ENCODE measurements at places on chromosomes 11 and 22. TPM values are rescaled to one million over a fixed set of nuclear protein-coding genes. Genes with fewer than 3 reads are reported as not detected.

- no peak for DNase-seq
Measured at GRCh38 chr11:33885338-33886005, 6.4 kb downstream of the LMO2 start.

GRCh38 chr11:1201395-1202153 lies 21.3 kb upstream of the MUC5B start:
- no peak for DNase-seq

DNA sequence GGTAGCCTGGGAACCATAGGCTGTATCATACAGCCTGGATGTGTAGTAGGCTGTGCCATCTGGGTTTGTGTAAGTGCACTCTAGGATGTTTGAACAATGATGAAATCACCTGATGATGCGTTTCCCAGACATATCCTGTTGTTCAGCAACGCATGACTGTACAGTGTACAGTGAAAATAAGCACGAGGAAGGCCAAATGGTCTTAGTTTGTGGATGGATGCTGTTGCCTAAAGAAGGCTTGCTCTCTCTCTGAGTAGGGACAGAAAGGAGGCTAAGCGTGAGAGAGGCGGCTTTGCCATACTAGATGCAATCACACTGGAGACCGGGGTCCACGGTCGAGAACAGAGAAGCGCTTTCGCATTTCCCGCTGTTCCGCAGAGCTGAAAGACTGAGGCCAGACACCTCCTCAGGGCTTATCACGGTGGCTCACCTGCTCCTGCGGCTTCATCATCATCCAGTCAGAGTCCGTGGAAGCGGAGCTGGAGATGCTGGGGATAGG lies 27.6 kb upstream of the APLP2 start:
- DNase-seq = no peak

DNA sequence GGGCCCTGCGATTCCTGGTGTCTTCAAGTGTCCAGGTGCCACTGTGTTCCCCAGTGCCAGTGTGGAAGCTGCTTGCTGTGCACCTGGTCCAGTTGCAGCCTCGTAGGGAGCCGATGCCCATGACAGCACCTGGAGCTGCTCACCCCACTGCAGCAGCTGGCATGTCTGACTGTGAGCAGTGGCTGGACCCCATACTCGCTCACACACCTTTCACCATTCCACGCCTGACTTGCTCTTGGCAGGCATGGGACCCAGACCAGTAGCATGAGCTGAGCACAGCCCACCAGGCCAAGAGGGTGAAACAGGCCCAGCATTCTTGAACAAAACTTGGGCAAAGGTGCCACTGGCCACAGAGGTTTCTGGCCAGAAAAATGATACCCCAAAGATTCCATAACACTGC lies 124.5 kb upstream of the THY1 start:
- no peak for DNase-seq

- DNase-seq = no peak
Measured at GRCh38 chr22:29734406-29734805, 14.6 kb downstream of the CABP7 start.

- peak; percentile 43 for DNase-seq
Measured at GRCh38 chr22:30396871-30397655, at the start of gene SEC14L2. TSS of gene SEC14L2 (plus strand) at chr22:30397018. CDS start at chr22:30397117, 99 bp downstream.

GRCh38 chr22:41690476-41690875 lies 1.8 kb upstream of the SNU13 start:
- no peak for DNase-seq

DNA sequence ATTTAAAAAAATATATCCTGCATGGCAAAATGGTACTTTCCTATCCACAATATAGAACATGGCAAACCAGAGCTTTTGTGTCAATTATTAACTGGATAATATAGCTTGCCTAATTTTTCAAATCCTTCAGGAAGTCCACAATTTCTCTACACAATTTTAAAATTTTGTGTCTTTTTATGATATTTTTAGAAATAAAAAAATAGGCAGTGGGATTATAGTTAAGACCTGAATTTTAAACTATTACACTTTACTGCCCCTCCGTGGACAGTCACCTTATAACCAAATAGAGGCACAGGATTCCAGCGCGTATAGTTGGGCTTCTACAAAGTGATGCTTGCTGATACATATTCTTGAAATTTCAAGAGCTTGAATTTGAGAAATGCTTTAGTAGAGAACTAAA lies 2.1 kb upstream of the DMC1 start:
- peak; percentile 24 for DNase-seq

DNA sequence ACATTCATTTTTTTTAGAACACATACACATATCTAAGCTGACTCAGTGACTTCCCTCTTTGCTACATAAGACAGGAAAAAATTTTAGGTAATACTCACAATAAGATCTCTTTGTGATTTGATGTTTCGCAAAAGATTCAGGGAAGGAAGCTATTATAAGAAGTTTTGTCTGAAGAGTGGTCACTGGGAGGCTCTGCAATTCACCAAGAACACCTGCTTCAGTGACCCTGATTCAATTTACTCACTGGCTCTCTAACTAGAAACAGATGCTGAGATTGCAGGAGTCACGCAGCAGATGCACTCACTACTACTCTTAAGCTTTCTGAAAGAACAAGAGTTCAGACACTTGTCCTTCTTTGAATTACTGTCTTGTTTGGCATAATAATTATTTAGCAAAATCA lies 193.6 kb upstream of the DDI1 start:
- no peak for DNase-seq

GRCh38 chr11:117572671-117573070 lies 224.3 kb downstream of the DSCAML1 start:
- DNase-seq = no peak

DNA sequence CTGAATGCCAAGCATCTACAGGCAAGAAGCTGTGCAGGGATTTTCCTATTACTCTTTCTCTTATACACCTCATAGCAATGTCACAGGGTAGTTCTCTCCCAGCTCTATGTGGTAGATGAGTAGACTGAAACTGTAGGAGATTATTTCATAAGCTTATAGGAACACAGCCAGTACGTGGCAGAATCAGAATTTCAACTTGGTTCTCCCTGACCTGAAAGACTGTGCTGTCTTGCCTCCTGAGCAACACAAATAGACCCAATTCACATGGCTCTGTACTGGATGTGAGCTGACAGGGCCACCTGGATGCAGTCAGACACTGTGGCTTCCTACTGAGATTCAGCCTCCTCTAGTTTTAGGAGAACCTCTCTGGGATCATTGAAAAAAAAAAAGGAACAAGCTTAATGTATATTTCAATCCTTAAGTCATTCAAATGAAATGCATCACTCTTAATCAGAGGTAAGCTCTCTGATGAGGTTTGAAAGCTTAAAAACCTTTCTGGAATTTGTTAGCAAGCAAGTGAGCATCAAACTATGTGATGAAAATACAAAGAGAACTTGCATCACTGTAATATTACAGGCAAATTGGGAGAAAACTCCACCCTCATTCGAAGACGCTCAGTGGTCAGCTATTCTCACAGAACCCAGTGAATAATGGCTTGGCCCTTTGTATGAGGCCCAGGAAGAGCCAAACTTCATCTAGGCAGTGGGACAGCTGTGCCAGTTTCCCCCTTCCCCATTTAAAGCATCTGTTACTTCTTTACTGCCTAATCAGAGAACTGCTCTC lies 1039.3 kb downstream of the NTM start:
- no peak for DNase-seq

DNA sequence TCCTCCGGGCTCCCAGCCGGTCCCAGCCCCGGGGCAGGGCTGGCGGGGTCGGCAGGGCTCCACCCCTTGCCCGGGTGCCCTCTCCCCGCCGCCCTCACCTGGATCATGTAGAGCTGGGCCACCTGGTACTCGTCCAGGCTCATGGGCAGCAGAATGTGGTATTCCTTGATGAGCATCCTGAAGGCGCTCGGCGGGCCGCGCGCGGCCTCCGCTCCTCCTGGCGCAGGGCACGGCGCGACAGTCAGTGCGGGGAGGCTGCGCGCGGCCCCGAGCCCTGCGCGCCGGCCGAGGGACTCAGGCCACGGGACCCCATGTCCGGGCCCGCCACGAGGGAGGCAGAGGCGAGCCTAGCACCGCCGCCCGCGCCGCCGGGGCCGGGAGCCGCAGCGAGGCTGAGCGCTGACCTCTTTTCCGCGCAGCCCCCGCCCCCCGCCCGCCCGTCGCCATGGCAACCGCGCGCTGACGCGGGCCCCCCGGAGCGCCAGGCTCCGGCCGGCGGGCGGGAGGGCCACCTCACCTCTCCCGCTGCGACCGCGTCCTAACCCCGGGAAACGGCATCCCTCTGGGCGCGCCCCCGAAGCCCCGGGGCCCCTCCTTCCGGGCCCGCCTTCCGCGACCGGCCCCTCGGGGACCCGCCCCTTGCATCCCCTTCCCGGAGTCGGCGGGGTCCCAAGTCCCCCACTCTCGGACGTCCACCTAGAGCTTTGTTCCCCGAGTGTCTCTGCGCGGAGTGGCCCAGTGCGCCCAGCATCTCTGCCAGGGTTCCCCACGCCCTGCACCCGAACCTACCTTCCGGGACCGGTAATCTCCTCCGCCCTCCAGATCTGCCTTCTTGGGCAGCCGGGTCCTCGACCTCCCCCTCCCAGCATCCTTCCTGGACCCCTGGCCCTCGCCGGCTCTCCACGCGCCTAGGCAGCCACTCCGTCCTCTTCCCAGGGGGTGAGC lies 886 bp downstream of the PITPNM1 start:
- DNase-seq = no peak

- DNase-seq = no peak
Measured at GRCh38 chr11:120061761-120062560, 76.0 kb downstream of the TRIM29 start.

DNA sequence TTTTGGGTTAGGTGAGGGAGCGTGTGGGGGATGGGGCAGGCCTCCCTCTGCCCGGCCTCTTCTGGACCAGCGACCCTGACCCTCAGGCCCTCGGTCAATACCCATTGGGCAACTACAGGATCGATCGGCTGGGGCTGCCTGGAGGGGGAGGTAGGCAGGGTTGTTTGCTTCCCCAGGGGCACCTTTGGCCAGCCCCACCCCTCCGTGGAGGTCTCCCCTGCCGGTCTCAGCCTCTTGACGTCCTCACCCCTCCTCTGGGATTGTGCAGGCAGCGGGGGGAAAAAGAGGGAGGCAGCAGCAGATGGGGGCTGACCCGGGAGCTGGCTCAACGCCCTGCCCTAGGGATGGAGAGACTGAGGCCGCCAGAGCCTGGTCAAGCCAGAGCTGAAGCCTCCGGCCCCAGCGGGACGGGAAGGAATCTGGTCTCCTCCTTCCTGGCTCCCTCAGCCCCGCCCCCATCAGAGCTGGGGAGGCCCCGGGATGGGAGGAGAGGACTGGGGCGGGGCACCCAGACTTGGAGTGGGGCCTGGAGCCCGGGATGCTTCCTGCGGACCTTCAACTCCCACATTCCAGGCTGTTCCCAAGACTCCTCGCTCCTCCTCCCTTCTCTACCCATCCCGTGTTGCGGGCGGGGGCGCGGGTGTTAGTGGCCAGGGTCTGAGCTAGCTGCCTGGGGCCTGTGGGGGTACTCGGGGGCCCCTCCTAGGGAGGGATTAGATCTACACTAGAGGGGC lies 14.4 kb upstream of the CDC42EP1 start:
- DNase-seq = no peak

- DNase-seq = no peak
Measured at GRCh38 chr11:121887976-121888557, 227.9 kb downstream of the BLID start.

DNA sequence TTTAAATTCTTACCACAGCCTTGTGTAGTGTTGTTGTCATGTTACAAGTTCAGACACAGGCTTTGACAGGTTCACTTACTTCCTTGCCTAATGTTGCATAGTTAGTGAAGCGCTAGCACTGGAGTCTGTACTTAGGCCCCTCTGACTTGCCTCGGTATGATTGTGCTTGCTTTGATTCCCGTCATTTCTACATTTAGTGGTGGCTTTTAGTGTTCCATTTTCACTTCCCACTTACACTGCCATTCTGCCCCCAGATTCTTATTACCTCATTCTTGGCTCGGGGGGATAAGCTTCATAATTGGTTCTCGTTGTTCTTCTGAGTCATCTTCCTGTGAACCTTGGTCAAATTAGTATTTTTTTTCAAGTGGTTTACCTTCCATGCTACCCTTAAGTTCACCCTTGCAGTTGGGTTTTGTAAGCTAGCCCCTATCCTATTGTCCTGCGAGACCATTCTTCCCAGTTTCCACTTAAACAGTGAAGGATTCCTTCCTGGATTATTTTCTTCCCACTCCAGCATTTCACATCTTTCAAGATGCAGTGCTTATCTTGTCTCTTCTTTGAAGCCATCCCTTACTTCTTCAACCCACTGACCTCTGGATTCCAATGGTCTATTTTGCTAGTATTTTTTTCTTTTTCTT lies 68.7 kb downstream of the DDX10 start:
- DNase-seq = no peak

DNA sequence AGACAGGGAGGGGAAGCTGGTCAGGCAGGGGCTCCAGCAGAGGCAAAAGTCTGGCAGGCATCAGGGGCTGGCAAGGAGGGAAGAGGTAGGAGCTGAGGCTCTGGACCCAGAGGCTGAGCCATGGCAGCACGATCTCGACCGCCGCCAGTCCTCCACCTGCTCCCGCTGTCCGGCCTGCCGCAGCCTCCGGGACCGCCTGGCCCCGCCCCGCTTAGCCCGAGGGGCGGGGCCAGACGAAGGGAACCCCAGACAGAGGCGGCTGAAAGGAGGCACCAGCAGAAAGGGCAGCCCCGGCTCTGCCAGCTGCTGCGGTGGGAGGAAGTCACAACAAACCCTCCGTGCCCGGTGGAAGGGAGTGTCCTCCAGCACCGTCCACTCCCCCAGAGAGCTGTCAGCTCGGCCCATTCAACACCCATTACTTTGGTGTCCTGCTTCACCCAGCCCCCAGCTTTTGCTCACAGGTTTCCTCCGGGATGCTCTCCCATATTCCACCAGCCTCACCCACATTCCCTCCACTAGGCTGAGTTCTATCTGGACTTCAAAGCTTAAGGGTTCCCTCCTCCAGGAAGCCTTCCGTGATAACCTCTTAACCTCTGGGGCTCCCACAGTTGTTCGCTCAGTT lies at the start of gene MFNG:
MFNG (minus strand) TSS at position 161 of the 622 bp plus-strand sequence. CDS start 207 bp downstream, outside the sequence.
- no peak for DNase-seq

DNA sequence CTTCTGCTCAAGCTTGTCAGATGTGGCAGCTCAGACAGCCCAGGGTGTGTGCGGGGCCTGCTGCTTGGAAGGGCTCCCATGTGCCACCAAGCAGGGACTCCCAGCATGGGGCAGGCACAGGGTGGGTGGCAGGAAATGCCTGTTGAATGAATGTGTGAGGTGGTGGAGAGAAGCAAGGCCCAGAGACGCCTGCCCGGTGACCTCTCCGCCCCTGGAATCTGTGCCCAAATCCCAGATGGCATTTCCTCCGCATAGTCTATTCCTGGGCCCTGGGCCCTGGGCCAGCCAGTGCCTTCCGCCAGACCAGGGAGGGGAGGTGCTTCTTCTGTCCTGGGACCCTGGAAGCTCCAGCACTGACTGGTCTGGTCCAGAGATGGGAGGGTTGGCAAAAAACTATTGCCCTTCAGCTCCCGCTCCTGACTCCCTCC lies 3.7 kb downstream of the CST6 start:
- DNase-seq = peak; percentile 56

Gene APLNR
- not detected for total RNA-seq

Gene FAM111B
- total RNA-seq = 10.7 TPM

Gene KRTAP5-10
- 0.20 TPM for total RNA-seq

Gene MUC5B
- 1.5 TPM for total RNA-seq

Gene TREH
- total RNA-seq = 0.15 TPM

Gene SNX15
- 16.8 TPM for total RNA-seq

Gene MAJIN
- not detected for total RNA-seq

Gene IL17REL
- not detected for total RNA-seq

Data from HCT116 (cell line).